Stimulated activated CD8-positive, alpha-beta memory T cell treated with anti-CD3 and anti-CD28 coated beads, Interleukin-7, amount 100 ng/mL, for 48 hours (primary cell): ENCODE measurements at places on chromosomes 5 and 9.

- DNase-seq = no peak
Observed at GRCh38 chr5:124677374-124678351, 68.8 kb downstream of the ZNF608 start.

DNA sequence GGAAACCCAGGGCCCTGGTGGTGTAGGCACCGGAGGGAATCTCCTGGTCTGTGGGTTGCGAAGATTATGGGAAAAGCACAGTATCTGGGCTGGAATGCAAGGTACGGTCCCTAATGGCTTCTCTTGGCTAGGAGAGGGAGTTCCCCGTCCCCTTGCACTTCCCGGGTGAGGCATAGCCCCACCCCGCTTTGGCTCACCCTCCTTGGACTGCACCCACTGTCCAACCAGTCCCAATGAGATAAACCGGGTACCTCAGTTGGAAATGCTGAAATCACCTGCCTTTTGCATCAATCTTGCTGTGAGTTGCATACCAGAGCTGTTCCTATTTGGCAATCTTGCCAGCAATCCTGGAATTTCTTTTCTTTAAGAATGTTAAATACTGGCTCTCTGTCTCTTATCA is 1429.1 kb downstream of the MAT2B start:
- no peak for DNase-seq

GRCh38 chr5:96654209-96654608 is 8.0 kb upstream of the CAST start:
- DNase-seq = no peak

DNA sequence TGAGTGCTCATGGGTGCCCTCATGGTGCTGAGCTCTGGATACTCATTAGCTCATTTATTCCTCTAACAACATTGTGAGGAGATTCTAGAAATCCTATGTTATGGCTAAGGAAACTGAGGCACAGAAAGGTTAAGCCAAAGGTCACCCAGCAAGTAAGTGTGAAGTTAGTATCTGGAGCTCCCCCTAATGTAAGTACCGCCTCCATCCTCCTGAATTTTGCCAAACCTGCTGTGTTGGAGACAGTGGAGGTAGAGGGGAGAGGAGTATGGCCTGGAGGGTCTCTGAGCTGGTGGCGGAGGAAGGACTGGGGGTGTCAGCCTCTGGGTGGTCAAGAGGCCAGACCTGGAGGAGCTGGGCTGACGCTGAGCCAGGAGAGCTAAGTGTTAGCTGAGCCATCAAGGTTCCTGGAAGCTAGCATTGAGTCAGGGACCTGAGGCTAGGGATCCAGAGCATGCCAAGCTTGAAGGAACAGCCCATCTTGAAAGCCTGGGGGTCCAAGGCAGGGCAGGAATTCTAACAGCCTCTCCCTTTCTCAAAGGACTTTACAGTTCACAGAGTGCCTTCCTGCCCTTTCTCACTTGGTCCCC is 114.8 kb downstream of the RGS3 start:
- no peak for DNase-seq

DNA sequence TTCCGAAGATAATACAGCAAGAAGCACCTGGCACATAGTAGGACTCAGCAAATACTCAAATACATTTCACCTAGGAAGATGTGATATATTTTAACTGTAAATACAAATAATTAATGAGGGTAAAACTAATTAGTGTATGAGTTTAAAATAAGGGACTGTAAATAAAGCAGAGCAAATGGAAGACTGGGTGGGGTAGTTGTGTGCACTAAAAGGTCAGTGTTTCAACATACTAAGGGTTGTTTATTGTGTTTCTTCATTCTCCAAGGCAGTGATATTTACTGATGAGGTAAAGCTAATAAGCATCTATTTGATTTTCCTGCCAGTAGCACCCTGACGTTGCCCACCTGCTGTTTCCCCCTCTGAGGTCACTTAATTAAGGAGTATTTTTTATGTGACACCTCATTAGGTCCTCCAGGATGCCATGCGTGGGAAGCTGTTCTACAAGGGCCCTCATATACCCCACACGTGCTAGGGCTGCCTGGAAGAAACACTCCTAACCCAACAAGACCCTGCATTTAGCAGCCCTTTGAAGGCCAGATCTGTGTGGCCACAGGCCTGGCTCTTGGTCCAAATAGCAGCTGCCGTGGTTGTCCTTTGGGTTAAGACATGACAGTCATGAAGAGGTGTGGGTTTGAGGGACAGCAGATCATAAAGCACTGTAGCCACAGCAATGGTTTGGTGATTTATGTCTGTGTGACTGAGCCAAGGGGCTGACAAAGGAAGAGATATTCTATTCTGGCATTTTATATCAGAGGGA is 97.5 kb upstream of the RPS23 start:
- no peak for DNase-seq

DNA sequence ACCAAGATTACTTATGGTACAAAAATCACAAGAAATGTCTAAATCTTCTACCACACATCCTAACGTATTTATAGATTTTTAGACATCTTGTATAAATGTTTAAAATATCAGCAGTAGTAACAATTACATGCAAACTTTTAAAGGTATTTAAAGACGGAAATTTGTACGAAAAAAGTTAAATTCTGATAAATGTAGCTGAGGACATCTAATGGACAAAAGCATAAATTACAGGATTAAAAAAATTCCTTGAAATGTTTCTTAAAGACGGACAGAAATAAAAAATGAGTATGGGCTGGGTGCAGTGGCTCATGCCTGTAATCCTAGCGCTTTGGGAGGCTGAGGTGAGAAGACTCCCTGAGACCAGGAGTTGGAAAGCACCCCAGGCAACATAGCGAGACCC is 15.8 kb downstream of the ERCC8 start:
- DNase-seq = no peak
